ENCODE measurements at places on chromosomes 7 and 10.

DNA sequence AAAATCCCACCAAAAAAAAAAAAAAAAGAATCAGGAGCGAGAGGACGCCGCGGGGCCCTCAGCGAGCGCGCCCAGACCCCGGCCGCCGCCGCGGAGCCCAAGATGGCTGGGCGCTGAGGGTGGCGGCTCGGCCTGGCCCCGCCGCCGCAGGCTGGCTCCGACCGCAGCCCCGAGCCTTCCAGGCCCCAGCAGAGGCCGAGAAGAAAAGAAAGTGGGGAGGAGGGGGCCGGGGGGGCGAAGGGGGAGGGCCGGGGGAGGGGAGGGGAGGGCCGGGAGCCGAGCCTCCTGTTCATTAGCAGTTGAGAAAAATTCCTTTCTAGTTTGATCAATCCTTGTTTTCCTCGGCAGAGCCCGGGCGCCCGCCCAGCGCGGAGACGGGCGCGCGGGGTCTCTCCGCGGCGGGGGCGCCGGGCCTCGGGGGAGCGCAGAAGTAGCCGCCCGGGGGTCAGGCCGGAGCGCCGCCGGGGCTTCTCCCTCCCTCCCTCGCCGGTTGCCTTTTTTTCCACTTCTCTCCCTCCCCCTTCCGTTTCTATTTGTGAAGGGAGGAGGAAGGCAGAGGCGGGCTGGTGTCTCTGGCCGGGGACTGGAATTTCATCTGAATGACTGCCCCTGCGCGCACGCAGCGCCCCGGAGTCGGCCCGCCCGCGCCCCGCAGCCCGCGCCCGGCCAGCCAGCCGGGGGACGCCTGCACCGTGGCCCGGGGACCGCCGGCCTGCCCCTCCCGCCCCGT lies 778 bp upstream of the TRIM8 start:
- DNase-seq: peak; percentile 15

- no peak for DNase-seq
Measured at GRCh38 chr7:51255536-51256208, 60.9 kb downstream of the COBL start.

DNA sequence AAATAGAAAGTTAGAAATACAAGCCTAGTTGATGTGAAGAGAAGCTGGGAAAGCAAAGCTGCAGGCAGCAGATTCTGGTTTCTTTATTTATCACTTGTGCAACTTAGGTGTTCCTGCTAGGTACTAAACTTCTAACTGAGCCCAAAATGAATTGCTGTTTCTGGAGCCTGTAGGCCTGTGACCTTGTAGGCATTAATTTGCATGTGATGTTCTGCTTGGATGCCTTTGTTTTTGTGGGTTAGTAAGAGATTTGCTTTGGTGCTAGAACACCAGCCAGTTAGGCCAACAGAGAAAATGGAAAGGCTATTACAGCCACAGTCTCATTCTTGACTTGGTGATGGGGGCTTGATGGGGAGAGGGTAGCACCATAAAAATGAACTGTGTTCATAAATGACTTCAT lies 370.7 kb downstream of the PPP1R3A start:
- no peak for DNase-seq

- DNase-seq: no peak
Measured at GRCh38 chr10:127576051-127576450, 26.9 kb downstream of the NPS start.

DNA sequence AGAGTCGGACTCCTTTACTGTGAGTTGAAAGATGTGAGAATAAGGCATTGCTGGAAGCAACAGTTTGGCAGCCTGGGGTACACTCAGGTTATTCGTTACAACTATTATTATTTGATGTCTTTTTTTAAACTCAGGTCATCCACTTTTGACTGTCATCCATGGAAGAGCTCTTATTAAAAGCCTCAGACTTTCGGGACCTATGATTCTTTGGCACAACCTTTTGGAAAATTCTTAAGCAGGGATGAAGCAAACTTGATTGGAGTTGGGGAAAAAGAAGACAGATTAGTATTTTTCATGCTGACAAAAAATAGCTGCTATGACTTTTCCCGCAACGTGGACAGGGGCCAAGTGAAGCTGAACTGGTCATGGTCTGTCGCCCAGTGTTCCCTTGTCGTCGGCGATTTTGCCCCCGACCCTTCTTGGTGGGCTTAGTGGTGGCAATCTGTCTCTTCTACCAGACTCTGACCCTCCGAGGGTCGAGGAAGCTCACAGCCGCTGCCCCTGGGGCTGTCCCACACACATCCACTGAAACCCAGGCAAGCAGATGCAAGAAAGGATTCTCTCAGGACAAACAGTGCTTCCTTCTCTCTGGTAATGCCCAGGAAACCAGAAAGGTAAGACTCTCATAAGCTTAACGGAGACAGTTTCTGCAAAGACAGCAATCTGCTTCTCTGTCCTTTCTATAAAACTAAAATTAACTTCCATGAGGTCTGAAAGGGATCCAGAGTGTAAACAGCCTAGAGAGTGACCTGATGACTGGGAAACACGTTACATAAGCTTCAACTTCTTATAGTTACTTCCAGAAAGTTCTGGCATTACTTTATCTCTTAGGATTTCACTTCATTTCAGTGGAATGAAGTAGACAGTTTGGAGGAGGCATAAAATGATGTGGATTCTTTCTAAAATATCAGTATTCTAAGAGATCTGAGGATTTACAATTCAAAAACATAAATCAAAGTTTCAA lies 1.0 kb downstream of the CPED1 start:
- no peak for DNase-seq

DNA sequence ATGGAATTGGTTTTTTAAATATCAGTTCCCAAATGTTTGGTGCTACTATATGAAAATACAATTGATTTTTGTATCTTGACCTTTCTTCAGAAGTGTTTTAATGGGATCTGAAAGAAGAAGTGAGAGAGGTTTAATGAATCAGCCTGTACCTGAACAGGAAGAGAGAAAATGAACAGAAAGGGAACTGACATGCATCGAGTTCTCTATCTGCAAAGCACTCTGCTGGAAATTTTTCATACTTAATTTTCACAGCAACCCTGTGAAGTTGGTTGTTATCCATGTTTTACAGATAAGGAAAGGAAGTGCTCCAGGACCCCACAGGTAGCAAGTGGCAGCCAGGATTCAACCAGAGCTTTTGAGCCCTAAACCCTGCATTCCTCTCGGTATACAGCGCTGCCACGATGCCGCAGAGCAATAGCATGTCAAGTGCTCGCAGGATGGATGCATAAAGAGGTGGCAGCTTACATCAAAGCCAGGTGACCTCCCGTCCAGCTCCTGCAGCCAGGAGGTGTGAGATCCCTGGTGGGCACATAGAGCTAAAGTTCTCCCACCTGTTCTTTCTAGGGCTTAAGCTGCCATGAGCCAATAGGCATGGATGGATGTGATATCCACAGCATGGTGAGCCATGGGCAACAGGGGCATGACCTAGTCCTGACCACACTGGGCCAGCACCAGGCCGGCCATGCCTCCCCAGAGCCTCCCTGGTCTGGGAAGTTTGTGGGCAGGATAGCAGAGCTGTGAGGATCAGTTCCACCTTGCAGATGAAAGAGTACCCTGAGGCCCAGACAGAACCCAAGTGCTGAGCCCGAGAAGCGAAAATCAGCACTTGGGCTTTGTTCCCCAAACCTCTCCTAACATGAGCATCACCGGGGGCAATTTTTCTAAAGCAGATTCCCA lies 57.2 kb downstream of the CALML3 start:
- DNase-seq: no peak

DNA sequence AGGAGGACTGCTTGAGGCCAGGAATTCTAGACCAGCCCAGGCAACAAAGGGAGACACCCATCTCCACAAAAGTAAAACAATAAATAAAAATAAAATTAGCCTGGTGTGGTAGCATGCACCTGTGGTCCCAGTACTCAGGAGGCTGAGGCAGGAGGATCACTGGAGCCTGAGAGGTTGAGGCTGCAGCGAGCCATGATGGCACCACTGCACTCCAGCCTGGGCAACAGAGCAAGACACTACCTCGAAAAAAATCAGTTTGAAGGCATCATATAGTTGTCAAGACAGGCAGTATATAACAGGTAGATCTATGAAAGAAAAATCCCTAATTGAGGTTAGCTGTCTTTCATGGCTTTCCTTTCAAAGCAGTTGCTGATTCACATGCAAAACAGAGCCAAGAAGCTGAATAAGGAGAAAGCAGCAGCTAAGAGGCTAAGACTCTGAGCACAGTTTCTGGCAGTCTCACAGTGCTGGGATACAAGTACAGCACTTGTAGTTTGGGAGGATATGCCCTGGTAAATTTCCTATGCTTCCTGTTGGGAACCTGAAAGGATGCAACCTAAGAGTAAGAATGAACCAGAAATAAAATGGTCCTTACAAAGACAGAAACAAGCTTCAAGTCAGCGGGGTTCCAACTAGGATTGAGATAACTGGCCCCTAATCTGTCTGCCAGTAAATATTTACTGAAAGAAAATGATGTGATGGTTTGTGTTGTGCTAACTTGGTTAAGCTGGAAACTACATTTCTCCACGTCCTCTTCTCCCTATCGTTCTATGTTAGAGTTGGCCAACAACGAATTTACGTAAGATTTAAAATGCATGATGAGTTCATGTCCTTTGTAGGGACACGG lies 368.5 kb upstream of the HPS1 start:
- no peak for DNase-seq

- DNase-seq: no peak
Measured at GRCh38 chr7:140902303-140902953, 22.3 kb downstream of the BRAF start.

GRCh38 chr10:128026615-128027300 lies 99.5 kb downstream of the MKI67 start:
- DNase-seq: no peak

- DNase-seq: no peak
Measured at GRCh38 chr10:76257816-76258215, 826.4 kb downstream of the LRMDA start.

DNA sequence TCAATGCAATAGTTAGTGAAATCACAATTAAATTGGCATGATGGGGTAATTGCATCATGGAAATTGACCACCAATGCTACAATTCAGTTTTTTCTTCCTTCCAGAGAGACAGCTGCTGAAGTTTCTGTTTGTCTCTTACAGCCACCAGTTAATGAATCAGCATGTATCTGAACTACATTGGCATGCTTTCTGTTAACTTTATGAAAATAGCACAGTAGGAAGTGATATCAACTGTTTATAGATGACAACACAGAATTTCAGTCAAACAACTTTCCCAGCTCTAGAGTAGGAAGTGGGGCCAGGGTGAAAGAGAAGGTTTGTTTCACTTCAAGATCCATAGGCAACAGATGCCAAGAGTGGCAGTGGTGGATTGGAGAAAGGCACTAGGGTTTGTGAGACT lies 339.6 kb upstream of the VWC2 start:
- DNase-seq: no peak

DNA sequence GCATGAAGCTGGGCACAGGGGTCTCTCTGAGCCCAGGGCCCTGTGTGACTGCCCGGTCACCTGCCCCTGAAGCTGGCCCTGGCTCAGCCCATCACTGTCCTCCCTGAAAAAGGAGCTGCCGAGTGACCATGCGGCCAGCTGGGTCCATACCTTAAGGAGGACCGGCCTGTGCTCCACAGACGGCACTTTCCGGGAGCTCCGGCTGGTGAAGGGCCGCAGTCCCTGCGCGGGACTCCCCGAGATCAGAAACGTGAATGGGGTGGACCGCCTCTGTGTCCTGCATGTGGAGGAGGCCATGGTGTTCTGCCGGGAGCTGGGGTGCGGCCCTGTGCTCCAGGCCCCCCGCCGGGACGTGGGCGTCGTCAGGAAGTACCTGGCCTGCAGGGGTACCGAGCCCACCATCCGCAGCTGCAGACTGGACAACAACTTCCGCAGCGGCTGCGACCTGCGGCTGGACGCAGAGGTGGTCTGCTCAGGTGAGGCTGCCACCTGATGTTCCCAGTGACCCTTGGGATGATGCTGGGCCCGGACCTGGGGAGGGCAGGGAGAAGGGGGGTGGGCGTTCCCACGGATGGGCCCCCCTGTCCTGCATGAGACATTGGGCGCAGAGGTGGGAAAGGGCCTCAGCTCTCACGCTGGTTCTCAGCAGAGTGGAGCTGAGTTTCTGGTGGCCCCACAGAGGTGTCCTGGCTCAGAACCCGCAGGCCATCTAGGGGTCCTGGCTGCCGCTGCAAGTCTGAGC lies 3.5 kb downstream of the SCART1 start:
- no peak for DNase-seq

GRCh38 chr7:45684910-45685618 lies 110.9 kb downstream of the ADCY1 start:
- no peak for DNase-seq

- DNase-seq: no peak
Measured at GRCh38 chr7:117188376-117188775, 134.5 kb downstream of the WNT2 start.

GRCh38 chr10:130808243-130808642 lies 503.3 kb downstream of the TCERG1L start:
- no peak for DNase-seq
